Activated naive CD8-positive, alpha-beta T cell treated with anti-CD3 and anti-CD28 coated beads, Interleukin-2, amount 10 ng/mL, durations not matched to agents 7 days and 5 days (primary cell): ENCODE measurements at places on chromosomes 1 and 21. TPM values are rescaled to one million over a fixed set of nuclear protein-coding genes. Genes with fewer than 3 reads are reported as not detected.

GRCh38 chr1:164561007-164561406, 2.0 kb downstream of the PBX1 start:
- no peak for DNase-seq
- no peak overlapping the region for H3K4me3 ChIP-seq
- H3K27ac ChIP-seq: no peak overlapping the region
- H3K4me1 ChIP-seq: peaks cover 4% of the 10 kb centered on the region

DNA sequence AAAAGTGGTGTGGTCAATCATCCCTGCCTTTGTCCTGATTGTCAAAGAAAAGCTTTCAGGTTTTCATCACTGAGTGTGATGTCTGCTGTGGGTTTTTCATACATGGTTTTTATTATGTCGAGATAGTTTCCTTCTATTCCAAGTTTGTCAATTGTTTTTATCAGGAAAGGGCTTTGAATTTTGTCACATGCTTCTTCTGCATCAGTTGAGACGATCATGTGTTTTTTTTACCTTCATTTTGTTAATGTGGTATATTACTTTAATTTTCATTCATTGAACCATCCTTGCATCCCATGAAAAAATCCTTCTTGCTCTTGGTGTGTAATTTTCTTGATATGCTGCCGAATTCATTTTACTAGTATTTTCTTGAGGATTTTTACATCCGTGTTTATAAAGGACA, 15.5 kb downstream of the PRKCZ start:
- no peak for DNase-seq
- no peaks in the 10 kb centered on the region for H3K4me1 ChIP-seq
- H3K27ac ChIP-seq: no peak overlapping the region
- peaks cover 4% of the 10 kb centered on the region for H3K36me3 ChIP-seq
- H3K27me3 ChIP-seq: no peaks in the 10 kb centered on the region

GRCh38 chr1:200184196-200184595, 156.7 kb downstream of the NR5A2 start:
- peaks cover 6% of the 10 kb centered on the region for H3K27me3 ChIP-seq
- DNase-seq: no peak
- H3K4me1 ChIP-seq: peaks cover 1% of the 10 kb centered on the region
- no peak overlapping the region for H3K27ac ChIP-seq

GRCh38 chr1:18856435-18856834, 3.0 kb downstream of the TAS1R2 start:
- no peaks in the 10 kb centered on the region for H3K36me3 ChIP-seq
- no peak for DNase-seq
- H3K4me1 ChIP-seq: no peaks in the 10 kb centered on the region
- no peak overlapping the region for H3K4me3 ChIP-seq

GRCh38 chr1:32919811-32920733, 18.9 kb upstream of the TMEM54 start:
- no peak for DNase-seq
- H3K27ac ChIP-seq: no peak overlapping the region
- peaks cover 75% of the 10 kb centered on the region for H3K27me3 ChIP-seq
- no peaks in the 10 kb centered on the region for H3K36me3 ChIP-seq
- H3K4me3 ChIP-seq: no peak overlapping the region
- peaks cover 20% of the 10 kb centered on the region for H3K4me1 ChIP-seq

DNA sequence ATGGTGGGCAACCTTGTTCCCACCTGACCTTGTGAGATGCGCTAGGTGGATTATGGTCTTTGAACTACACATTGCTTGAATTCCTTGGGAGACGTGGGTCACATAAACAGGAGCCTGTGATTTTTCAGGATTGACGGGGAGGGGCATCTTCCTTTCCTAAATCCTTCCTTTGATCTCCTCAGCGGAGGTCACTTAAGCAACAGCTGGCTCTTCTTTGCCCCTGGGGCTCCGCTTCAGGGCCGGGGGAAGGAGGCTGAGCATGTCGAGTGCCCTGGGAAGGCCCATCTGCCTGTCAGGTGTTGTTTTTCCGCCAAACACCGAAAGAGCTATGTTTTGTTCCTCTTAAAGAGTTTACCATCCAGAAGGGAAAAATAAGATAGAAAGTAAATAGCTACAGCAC, 40.6 kb downstream of the KIF26B start:
- DNase-seq: no peak
- no peak overlapping the region for H3K4me3 ChIP-seq
- H3K4me1 ChIP-seq: no peaks in the 10 kb centered on the region
- no peaks in the 10 kb centered on the region for H3K36me3 ChIP-seq

- no peak for DNase-seq
- H3K27ac ChIP-seq: no peak overlapping the region
- H3K4me1 ChIP-seq: no peaks in the 10 kb centered on the region
- no peak overlapping the region for H3K4me3 ChIP-seq
- no peaks in the 10 kb centered on the region for H3K36me3 ChIP-seq
Measured at GRCh38 chr21:18478513-18478912, 74.9 kb upstream of the TMPRSS15 start.

GRCh38 chr1:236089046-236089773, 24.3 kb upstream of the NID1 start:
- H3K4me1 ChIP-seq: no peaks in the 10 kb centered on the region
- H3K27me3 ChIP-seq: peaks cover 10% of the 10 kb centered on the region
- no peak overlapping the region for H3K4me3 ChIP-seq

GRCh38 chr1:169945181-169945580, 51.5 kb upstream of the SCYL3 start:
- no peak overlapping the region for H3K4me3 ChIP-seq
- no peaks in the 10 kb centered on the region for H3K36me3 ChIP-seq
- no peaks in the 10 kb centered on the region for H3K4me1 ChIP-seq
- no peak for DNase-seq

DNA sequence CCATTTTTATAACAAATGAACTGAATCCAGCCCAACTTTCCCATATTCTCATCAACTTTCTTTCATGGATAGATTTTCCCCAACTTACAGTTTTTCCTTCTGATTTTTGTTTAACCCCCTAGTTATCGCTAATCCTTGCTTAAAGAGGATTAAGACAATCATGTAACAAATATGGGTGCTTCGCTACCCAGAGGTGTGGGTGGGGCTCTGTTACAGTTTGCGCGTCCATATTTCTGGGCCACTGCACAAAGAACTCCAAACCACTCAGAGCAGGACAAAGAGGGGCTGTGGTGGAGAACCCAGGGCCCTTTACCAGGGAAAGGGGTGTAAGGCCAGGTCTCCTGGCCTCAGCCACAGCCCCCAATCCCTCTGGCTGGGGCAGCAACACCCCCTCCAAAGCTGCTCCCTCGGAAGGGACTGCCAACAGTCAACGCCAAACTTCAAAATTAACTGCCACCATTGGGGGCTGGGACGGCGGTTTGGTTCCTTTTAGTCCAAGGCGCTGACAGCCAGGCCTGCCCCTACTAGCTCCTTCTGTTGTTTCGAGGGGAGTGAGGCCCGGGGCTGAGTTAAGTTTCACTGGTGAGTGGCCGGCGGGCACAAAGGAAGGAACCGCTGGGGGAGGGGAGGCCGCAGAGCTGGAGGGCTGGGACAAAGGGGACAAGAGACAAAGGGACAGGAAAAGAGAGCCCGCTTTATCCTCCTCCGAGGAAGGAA, 27.9 kb downstream of the SSBP3 start:
- peak overlapping the region; percentile 16 for H3K4me3 ChIP-seq
- peak overlapping the region; percentile 42 for H3K27ac ChIP-seq
- H3K27me3 ChIP-seq: no peaks in the 10 kb centered on the region
- H3K4me1 ChIP-seq: peaks cover 63% of the 10 kb centered on the region
- H3K36me3 ChIP-seq: peaks cover 24% of the 10 kb centered on the region

DNA sequence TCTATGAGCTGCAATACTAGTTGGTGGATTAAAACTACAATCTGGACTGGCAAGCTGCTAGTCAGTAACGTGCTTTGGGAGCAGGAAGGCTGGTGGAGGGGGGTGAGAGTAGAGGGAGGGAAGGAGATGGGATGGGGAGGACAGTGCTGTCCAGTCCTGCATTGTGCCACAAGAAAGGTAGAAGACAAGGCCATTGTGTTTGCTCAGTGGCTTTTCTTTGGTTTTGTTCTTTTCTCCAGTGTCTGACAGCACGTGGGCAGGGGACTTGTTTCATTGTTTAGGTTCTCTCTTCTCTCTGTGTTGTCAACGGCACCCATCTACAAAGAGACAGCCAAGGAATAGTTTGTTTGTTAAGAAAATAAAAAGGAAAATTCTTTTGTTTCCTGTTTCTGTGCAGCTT, 362.8 kb upstream of the PLXNA2 start:
- H3K4me1 ChIP-seq: peaks cover 1% of the 10 kb centered on the region
- H3K27ac ChIP-seq: no peak overlapping the region
- H3K36me3 ChIP-seq: no peaks in the 10 kb centered on the region
- no peak overlapping the region for H3K4me3 ChIP-seq

- H3K4me3 ChIP-seq: no peak overlapping the region
- DNase-seq: no peak
- no peaks in the 10 kb centered on the region for H3K36me3 ChIP-seq
- no peak overlapping the region for H3K27ac ChIP-seq
Measured at GRCh38 chr1:184403961-184404726, 17.3 kb downstream of the C1orf21 start.

DNA sequence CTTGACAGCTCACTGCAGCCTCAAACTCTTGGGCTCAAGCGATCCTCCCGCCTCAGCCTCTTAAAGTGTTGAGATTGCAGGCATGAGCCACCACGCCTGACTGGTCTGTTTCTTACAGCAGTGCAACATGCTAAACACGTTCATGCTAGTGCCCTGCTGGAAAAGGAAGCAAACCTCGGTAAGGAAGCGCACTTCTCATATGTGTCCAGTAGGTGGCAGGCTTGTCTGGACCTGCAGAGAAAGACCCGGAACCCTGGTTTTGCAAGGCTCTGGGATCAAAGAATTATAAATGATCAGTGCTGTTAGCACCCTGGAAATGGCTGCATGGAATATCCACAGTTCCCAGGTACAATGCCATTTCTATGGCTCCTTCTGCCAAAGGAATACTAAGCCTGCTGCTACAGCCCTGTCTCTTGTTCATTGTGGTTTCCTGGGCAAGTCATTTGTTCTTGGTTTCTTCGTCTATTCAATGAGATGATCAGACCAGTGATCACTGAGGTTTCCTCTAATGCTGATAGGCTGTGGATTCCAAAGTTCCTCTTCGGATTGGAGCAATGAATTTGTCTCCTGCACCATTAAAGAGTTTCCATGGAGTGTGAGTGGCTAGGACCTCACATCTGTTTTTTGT, 15.9 kb downstream of the RNU5D-1 start:
- peak overlapping the region; percentile 82 for H3K27ac ChIP-seq
- H3K36me3 ChIP-seq: no peaks in the 10 kb centered on the region
- peak; percentile 65 for DNase-seq
- peaks cover 8% of the 10 kb centered on the region for H3K27me3 ChIP-seq

DNA sequence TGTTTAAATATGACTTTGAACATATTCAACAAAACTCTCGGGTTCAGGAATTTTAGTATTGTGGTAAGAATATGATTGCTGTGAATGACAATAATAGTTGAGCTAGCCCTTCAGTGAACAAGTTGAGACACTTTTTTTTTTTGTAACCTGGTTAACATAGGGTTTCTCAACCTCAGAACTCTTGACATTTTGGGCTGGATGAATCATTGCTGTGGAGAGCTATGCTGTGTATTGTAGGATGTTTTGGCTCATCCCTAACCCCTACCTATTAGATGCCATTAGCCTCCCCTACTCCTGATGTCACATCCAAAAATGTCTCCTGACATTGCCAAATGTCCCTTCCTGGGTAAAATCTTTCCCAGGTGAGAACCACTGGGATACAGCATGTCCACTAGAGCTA, 113.7 kb downstream of the RUNX1 start:
- no peaks in the 10 kb centered on the region for H3K27me3 ChIP-seq
- peaks cover 52% of the 10 kb centered on the region for H3K4me1 ChIP-seq
- DNase-seq: no peak
- H3K36me3 ChIP-seq: peaks cover 2% of the 10 kb centered on the region
- peak overlapping the region; percentile 33 for H3K27ac ChIP-seq

GRCh38 chr1:93699049-93699384, 17.4 kb upstream of the BCAR3 start:
- peaks cover 5% of the 10 kb centered on the region for H3K27me3 ChIP-seq
- no peaks in the 10 kb centered on the region for H3K36me3 ChIP-seq
- DNase-seq: no peak
- peaks cover 2% of the 10 kb centered on the region for H3K4me1 ChIP-seq

DNA sequence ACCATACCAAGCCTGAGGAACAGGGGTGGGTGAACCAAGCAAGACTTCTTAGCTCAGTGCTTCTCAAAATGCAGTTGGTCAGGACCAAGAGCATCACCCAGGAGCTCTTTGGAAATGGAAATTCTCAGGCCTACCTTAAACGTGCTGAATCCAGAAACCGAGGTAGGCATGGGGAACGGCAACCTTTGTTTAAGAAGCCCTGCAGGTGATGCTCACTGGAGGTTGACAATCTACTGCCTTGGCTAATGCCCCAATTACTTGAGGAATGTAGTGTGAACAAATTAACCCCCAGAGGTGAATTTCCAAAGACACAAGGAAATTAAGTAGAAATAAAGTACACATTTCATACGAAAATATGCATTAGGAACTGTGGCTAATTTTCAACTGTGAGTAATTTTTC, 5.3 kb downstream of the PTPN14 start:
- H3K27ac ChIP-seq: no peak overlapping the region
- DNase-seq: no peak
- no peaks in the 10 kb centered on the region for H3K36me3 ChIP-seq
- H3K4me1 ChIP-seq: peaks cover 6% of the 10 kb centered on the region
- peaks cover 40% of the 10 kb centered on the region for H3K27me3 ChIP-seq

- H3K4me3 ChIP-seq: peak overlapping the region; percentile 71
- no peak for DNase-seq
- H3K27ac ChIP-seq: no peak overlapping the region
Measured at GRCh38 chr1:154407198-154408091, 2.3 kb downstream of the IL6R start.

DNA sequence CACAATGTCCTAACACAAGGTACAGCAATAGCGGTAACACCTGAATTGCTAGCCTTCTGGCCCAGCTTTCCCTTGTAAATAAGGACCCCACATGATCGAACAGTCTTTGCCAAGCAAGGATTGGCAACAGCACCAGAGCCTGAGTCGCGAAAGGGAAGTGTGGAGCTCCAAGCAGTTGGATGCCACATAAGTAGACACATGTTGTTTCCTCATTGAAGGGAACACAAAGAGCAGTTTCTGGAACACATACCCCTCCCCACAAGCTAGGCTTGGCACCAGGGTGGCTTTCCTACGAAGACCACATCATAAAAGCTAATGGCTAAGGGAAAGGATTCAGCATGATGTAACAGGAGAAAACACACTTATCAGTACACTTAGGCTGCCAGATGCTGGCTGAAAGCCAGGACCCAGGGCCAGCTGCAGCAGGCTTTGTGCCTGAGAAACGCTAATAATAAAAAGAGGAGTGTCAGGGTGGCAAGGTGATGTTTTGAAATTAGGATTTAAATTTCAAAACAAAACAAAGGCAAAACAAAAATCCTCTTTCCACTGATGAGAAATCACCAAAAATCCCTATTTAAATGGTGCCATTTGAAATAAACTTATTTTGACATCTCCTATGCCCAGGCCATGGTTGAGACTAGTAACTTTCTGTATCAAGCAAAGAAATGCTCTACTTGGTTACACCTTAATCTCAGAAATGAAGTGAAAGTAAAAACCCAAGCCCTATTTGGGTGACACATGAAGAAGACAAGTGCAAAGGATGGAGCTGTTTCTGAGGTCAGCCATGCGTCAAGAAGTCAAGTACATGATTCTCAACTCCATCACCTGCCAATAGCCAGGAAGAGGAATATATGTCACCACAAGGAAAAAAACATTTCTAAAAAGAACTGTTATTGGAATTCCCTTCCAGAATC, 11.9 kb upstream of the CPLANE2 start:
- H3K27me3 ChIP-seq: no peaks in the 10 kb centered on the region
- peaks cover 6% of the 10 kb centered on the region for H3K36me3 ChIP-seq
- no peak overlapping the region for H3K4me3 ChIP-seq
- DNase-seq: no peak

SHISAL2A gene
- 27.9 TPM for total RNA-seq

TMPRSS2 gene
- not detected for total RNA-seq

C4BPA gene
- total RNA-seq: not detected

NCF2 gene
- total RNA-seq: 8.0 TPM

TMEM81 gene
- total RNA-seq: 3.9 TPM

CCDC30 gene
- 2.8 TPM for total RNA-seq

FAM229A gene
- total RNA-seq: 17.4 TPM
